ENCODE measurements at places on chromosomes 1 and 21. TPM values are rescaled to one million over a fixed set of nuclear protein-coding genes. Genes with fewer than 3 reads are reported as not detected.

The SELP gene
- total RNA-seq = 0.98 TPM

The VHLL gene
- not detected for total RNA-seq

The TNNT2 gene
- not detected for total RNA-seq

The DMBX1 gene
- not detected for total RNA-seq

The CPT2 gene
- 30.6 TPM for total RNA-seq

DNA sequence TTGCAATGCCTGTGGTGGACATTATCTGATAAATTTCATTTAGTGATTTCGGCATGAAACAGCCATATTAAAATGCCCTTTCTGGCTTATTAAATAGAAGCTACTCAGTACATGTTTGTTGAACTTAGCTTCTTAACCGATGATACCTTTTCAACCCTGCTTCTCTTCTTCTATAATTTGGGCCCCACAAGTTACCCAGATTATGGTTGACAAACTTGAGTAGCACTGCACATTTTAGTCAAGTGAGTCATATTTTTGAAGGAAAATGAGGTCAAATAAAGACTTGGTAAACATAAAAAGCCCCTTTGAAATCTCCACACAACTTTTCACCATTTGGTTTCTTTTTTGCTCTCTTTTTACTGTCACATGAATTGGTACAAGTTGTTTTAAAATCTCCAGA is 33.8 kb downstream of the GIPC2 start:
- DNase-seq = no peak
- peaks cover 31% of the 10 kb centered on the region for H3K4me1 ChIP-seq
- no peaks in the 10 kb centered on the region for H3K27me3 ChIP-seq
- H3K36me3 ChIP-seq = no peaks in the 10 kb centered on the region
- no peak overlapping the region for H3K4me3 ChIP-seq

- DNase-seq = no peak
- H3K36me3 ChIP-seq = no peaks in the 10 kb centered on the region
- no peak overlapping the region for H3K27ac ChIP-seq
- H3K4me3 ChIP-seq = no peak overlapping the region
Observed at GRCh38 chr1:2477791-2478499, 1.9 kb downstream of the PLCH2 start.
